ENCODE measurements at places on chromosomes 6 and 20.

DNA sequence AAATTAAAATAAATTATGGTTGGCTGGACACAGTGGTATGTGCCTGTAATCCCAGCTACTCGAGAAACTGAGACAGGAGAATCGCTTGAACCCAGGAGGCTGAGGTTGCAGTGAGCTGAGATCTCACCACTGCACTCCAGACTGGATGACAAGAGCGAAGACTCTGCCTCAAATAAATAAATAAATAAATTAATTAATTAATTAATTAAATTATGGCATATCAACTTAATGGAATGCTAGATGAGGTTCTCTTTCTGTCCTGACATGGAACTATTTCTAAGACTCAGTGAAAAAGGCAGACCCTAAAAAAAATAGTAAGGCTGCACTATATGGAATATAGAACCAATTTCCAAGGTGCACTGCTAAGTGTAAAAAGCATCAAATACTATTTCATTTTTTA, 4.8 kb downstream of the SRPK1 start:
- DNase-seq, result no peak

DNA sequence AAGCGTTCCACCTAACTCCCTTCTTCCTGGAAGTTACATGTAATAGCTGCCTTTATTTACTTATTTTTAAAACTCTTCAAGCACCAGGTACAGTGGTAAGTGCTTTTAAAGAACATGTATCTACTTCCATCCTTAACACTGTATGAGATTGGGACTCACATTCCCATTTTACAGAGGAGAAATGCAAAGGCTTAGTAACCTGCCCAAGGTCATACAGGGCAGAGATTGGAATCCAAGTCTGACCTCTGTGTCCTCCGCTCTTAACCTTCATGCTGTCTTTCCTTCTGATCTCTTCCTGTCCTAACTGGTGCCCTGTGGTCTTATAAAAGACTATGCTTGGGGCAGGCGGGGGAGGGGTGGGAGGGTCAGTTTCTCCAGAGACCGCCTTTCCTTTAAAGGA, 1.6 kb downstream of the B4GALT5 start:
- no peak for DNase-seq

DNA sequence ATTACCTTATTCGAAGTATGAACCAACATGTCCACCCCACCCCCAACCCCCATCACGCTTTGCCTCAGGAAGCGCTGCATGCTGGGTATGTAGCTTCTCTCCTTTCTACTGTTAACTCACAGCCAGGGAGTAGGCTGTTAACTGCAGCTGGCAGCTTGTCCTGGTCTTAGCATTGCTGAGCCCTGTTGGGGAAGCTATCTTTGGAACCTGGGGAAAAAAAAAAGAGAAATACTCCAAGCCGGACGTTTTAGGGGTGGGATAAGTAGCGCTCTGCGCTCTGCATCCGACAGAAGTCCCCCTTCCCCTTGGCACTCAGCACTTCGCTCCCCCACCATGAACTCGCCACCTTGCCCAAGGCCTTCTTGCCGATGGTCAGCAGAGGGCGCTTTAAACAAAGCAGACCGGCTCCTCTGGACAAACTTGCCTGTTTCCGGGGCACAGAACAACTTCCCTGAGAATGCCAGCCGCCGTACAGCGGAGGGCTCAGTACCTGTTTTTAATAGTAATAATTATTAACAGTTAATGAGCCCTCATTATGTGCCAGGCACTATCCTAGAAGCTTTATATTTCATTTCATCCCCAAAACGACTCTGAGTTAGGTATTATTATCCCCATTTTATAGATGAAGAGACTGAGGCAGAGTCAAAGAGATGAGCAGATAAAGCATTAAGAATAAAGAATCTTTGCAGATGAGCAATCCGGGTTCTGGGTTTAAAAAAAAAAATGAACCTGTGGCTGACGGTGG, 35.2 kb upstream of the MDFI start:
- no peak for DNase-seq

DNA sequence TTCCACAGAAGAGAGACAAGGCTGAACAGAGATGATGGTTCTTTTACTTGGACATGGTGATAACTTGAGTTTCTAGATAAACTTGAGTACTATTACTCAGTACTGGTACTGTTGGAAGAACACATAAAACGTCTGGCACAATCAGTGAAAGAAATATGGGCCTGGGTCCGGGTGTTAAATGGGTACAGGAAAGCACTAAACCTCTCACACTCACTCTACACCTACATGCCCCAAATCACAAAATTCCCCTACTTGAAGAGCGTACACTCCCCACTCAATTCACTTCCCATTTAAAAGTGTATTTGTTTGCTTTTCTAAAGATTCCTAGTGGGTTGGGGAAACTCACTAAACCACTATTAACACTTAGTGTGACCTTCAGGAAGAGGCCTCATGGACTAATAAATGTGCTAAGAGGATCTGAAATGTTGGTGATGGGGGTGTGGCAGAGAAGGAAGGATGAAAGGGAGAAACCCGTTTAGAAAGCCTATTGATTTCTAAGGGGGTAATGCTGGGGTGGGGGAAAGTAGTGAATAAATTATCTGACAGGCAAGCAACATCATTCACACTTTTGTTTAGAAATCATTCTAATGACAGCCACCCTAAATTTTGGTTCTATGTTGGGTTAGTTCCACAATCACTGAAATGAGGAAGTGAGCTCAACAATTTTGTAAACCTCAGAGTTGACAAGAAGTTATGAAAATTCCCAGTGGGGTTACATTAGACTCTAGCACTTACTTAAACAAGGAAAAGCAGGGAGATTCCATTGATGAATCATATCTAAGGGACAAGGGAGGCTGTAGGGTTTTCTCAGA, 222.6 kb upstream of the MARCKS start:
- no peak for DNase-seq

GRCh38 chr20:13474467-13474866, 164.3 kb downstream of the TASP1 start:
- DNase-seq, result no peak

GRCh38 chr20:12925863-12926793, 82.6 kb upstream of the SPTLC3 start:
- no peak for DNase-seq

DNA sequence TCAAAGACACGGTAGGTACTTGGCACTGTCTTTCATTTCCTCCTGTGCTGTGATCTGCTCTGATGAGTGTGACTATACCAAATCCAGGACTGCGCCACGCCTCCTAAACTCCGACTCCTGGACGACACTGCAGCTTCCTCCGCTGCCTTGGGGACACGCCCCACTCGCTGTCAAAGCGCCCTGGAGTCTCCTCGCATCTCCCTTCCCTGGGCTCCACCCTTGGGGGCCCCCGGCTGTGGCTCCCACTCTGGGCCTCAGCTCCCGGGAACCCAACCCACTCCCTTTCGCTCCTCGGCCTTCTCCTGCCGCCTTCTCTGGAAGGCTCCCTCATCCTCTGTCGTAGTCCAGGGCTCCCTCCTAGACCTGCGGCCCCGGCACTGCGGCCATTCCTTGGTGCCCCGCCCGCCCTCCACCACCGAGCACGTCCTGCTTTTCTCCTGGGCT, 61.2 kb downstream of the RSPH3 start:
- DNase-seq, result no peak

DNA sequence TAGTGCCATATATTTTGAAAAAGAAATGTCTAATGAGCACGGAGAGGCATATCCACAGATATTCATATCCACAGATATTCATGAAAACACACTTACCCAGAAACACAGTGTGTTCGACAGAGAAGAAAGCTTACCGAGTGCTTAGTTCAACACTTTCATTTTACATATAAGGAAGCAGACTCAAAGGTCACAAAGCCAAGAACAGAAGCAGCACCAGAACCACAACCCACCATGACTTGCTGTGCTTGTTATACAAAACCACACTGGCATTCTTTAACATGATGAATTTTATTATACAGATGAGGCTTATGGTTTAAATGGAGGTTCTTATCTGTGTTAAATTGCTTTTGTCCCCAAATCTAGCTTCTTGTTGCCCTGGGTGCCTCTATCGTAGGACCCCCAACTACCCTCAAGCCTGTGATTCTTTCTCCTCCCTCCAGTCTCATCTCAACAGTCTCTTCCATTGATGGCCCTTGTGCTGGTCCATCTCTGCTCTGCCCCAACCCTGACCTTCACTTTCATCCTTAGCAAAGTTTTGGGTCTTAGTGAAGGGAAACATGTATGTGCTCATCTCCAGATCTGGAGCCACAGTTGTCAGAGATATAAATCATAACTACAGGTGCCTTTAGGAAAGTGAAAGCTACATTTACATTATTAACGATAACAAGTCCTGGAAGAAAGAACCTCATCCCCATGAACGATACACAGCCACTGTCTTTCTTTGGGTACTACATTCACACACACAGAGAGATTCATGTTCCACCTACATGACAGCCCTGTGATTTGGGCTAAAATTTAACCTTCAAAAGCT, 40.0 kb downstream of the SF3B5 start:
- DNase-seq, result no peak

Measured in glomerular endothelial cell (primary cell).